ENCODE measurements at places on chromosomes 2 and 18. TPM values are rescaled to one million over a fixed set of nuclear protein-coding genes. Genes with fewer than 3 reads are reported as not detected.
A peak's percentile ranks its signal among the peaks of the same experiment; 100 is the strongest.

GRCh38 chr2:69979902-69980807, 18.7 kb upstream of the ASPRV1 start:
- DNase-seq = no peak

- DNase-seq = no peak
These were observed 878.8 kb downstream of the TSN start for GRCh38 chr2:122634256-122634655.

MYO1B gene
- total RNA-seq = 20.8 TPM

- DNase-seq = no peak
These were observed 8.1 kb downstream of the LDLRAD4 start for GRCh38 chr18:13226533-13227144.

OTX1 gene
- not detected for total RNA-seq

ABCB11 gene
- 0.03 TPM for total RNA-seq

FSHR gene
- not detected for total RNA-seq

FAM228A gene
- 0.35 TPM for total RNA-seq

- no peak for DNase-seq
These were observed 143.9 kb downstream of the ESCO1 start for GRCh38 chr18:21456428-21457178.

- DNase-seq = no peak
These were observed 683.1 kb upstream of the ACVR2A start for GRCh38 chr2:147161746-147162145.

DNA sequence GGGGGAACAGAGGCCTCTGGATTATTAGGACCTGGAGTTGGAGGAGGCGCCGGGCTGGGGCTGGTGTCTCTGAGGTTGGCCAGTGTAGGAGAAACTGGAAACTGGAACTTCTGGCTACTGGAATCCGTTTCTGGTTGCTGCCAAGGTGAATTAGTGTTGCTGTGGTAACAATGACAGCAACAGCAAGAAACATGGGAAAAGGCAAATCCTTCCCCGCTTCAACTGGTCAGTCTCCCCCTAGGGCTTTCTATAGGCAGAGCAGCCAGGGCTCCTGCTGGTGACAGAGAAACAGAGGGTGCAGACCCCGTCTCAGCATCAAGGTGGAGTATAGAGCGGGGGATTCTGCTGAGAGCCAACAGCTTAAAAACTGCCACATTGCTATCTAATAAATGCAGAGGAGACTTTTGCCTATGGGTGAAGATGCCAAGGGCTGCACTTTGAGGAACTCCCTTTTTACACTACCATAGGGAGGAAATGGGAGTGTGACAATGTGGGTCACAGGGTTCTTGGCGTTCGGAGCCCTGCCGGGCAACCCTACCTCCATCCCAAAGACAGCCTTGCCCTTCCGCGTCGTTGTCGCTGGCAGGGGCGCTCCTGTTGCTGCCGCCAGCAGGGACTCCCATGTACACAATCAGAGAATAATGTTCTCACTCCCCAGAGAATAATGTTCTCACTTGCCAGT, 81.4 kb upstream of the CABLES1 start:
- no peak for DNase-seq

GPR75 gene
- total RNA-seq = 3.0 TPM

DNA sequence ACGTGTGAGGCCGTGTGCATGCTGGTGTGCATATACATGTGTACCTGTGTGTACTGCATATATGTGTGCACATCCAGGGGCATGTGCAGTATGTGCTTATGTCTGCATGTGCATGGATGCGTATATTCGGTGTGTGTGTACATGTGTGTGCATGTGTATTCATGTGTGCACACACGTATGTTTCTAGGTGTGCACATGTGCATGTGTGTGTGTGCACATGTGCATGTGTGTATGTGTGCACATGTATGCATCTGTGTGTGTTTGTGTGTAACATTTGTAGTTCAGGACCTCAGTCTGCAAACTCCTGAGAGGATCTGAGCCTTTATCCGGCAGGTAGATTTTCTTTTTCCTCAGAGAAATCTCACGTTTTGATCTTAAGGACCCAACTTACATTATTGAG, 201.7 kb downstream of the SNTG2 start:
- no peak for DNase-seq

GRCh38 chr2:109200616-109201464, 71.8 kb downstream of the SH3RF3 start:
- DNase-seq = no peak

- DNase-seq = no peak
These were observed 65.4 kb downstream of the POLE4 start for GRCh38 chr2:75023666-75024455.

SH2D6 gene
- total RNA-seq = not detected

GRCh38 chr2:241036964-241037421, 38.6 kb downstream of the SNED1 start:
- DNase-seq = no peak

POTEF gene
- total RNA-seq = not detected

DNAJB2 gene
- total RNA-seq = 78.0 TPM

GRCh38 chr2:154875999-154876398, 177.5 kb downstream of the KCNJ3 start:
- DNase-seq = no peak

DNA sequence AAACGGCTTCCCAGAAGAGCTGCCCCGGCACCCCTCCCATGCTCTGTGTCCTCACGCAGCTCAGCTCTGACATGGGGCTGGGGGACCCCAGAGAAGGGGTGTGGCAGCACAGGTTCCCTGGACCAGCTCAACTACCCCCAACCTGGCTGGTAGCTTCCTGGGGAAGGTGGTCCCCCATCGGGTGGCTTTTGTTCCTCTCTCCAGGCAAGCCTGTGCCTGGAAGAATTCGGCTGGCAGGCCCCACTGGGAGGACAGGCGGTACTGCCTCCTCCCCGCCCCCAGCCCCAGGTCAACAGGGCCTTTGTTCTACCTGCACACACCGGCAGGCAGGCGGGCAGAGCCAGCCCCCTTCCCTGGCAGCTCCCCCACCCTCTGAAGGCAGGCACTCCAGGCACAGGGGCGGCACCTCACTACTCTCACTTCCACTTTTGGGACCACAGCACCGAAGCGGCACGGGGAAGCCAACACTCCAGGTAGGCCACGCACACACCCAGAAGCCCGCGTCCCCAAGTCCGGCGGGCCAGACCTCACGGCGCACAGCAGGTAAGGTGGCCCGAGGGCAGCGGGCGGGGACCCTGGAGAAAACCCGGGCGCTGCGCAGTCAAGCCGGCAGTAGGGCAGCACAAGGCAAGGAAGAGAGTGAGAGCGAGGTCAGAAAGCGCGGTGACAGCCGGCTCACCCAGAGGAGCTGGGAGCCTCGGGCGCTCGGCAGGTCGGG, 1.3 kb downstream of the HS6ST1 start:
- peak; percentile 76 for DNase-seq

DNA sequence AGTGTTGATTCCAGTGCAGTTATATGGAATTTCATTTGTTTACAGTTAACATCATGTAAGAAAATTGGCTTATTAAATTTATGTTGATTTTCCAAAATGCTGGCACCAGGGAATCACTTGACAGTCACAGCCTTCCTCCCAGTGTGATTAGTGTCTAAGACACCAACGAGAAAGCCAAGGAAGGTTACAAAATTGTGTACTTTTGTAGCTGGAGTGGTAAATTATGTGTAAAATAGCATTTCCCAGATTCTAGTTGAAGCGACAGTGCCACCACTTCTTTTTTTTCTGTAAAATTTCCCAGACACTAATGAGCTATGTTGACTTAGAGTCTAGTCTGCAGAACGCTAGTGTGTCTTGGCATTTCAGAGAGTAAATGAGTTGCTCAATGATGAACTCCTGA, 101.3 kb downstream of the NCK2 start:
- DNase-seq = no peak

MOGAT1 gene
- total RNA-seq = 0.24 TPM

DNA sequence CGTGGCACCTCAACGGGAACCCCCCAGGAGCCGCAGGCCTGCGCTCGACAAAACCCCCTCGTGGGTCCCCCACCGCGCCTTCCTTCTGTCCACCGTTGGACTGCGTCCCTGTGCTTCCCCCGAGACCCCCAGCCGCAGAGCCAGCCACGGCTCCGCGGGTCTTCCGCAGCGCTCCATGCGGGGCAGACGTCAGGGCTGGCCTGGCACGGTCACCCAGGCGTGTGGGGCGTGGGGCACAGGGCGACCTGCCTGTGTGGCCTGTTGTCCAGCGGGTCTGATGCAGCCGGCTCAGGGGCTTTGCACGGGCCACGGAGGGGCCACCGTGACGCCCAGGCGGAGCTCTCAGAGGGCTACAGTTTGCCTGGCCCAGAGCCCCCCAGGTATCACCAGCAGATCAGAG, 11.0 kb downstream of the NFATC1 start:
- no peak for DNase-seq

- no peak for DNase-seq
These were observed 3.3 kb downstream of the TAF1B start for GRCh38 chr2:9846554-9846953.

ADCY3 gene
- 15.4 TPM for total RNA-seq

SNTG2 gene
- 1.0 TPM for total RNA-seq

DNA sequence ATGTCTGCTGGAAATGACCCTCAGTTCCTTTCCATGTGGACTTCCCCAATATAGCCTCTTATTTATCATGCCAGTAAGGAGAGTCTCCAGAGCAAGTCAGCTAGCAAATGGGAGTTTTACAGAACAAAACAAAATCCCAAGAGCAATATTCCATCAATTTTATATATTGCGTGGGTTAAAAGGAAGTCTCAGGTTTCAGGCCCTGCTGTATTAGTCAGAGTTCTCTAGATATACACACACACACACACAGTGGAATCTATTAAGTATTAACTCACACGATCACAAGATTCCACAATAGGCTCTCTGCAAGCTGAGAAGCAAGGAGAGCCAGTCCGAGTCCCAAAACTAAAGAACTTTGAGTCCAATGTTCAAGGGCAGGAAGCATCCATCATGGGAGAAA, 102.8 kb upstream of the MAP2 start:
- no peak for DNase-seq

- no peak for DNase-seq
These were observed 366.5 kb upstream of the POU3F3 start for GRCh38 chr2:104487366-104487765.

Measured in cardiac septum (tissue), 1 donor.